ENCODE measurements at places on chromosomes 6 and 20.

DNA sequence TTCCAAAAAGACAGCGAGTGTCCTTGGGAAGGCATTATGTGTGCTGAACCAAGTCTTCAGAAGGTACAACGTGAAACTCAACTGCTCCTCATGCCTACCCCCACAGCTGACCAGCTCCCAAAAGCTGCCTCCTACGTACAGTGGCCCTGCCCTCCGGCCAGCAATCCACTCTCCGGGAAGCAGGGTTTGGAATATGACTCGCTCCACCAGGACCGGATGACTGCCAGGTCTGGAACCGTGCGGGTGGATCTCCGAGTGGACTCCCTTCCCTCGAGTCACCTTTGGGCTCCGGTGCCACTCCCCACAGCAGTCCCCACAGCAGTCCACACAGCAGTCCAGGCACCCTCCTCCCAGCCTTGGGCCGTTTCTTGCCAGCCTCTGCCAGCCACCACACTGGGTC lies 4.3 kb downstream of the ZBTB46 start:
- DNase-seq: no peak

- DNase-seq: no peak
These were observed 157.0 kb downstream of the MRPL14 start for GRCh38 chr6:43970068-43970912.

DNA sequence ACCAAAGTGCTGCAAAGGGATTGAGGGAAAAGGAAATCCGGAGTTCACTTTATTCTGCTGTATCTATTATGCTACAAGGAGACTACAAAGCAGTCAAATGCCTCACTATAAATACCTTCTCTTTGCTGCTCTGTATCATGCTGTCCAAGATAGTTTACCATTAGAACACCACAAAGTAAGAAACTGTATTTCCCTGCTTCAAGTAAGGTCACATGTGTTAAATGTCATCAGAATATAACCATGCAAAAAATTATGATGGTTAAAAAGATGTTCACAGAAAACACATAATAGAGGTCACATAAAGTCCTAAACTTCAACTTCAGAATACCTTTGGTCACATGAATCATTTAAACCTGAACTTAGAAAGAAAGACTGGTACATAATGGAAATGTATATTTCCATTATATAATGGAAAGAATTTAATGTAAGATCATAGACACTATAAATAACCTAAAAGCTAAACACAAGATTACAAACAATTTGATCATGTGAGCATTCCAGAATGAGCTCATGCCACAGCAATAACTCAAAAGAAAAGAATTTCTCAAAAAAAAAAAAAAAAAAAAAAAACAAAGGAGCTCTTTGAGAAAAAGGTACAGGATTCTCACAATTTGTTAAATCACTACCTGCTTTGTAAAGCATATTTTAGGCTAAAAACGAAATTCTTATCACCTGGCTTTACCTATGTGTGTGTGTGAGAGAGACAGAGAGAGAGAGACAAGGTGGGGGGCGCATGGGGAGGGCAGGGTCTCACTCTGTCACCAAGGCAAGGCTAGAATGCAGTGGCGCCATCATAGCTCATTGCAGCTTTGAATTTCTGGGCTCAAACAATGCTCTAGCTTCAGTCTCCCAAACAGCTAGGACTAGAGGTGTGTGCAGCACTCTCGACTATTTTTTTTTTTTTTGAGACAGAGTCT lies 58.7 kb downstream of the KIF13A start:
- no peak for DNase-seq

GRCh38 chr20:51647674-51648570 lies 105.4 kb upstream of the NFATC2 start:
- DNase-seq: no peak

DNA sequence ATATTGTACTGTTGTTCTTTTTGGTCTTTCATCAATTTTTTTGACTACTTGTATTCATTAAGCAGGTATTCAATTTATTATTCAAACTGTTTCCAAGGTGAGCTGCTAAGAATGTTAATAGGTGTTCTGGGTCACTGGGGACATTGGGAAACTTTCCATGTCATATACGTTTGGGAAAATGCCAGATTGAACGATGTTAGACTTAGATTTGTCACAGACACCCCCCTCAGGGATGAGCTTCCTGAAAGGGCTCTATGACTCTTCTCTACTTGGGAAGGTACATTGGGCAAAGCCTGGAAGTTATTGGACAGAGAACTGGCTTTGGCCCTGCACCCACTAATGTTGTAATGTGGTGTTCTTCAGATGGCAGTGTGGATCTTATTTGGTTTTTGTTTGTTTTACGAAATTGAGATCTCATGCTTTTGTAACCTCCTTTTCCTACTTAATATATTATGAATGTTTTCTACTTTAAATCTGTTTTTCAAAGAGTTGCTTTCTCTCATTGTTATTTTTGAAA lies 42.1 kb downstream of the PLCB4 start:
- DNase-seq: no peak

GRCh38 chr20:5548902-5549599 lies 201.2 kb upstream of the SHLD1 start:
- no peak for DNase-seq

DNA sequence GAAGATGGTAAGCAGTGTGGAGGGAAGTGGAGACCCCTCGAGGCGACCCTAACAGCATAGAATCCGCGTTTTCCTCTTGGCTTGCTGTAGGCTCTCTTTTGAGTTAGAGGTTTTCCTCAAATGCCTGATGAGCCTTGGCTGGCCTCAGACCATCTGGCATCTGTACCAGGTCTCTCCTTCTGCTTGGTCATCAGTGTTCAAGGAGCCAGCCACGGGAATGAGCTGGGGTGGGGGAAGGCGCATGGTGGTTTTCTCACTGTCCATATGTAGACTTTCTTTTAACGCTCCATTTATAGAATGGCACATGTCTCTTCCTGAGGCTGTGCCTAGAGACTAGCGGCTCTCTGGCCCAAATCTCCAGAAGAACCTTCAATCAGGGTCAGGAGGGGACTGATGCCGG lies 8.1 kb upstream of the GUCA1A start:
- no peak for DNase-seq

DNA sequence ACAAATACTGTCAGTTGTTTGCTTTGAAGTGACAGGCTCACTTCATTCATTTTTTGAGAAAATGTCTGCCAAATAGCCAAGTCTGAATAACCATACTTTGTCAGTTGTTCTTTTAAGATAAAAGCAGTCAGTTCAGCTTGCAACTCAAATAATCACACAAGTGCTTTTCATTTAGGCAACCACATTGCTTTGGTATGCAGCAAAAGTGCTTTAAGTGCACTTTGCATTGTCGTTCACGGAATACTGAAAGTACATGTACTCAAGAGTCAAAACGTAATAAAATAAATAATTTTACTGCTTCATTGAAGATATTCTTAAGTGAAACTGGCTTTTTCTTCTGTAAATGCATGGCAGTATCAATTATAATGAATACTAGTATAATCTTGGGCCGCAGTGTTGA lies 107.2 kb downstream of the MMS22L start:
- DNase-seq: no peak

DNA sequence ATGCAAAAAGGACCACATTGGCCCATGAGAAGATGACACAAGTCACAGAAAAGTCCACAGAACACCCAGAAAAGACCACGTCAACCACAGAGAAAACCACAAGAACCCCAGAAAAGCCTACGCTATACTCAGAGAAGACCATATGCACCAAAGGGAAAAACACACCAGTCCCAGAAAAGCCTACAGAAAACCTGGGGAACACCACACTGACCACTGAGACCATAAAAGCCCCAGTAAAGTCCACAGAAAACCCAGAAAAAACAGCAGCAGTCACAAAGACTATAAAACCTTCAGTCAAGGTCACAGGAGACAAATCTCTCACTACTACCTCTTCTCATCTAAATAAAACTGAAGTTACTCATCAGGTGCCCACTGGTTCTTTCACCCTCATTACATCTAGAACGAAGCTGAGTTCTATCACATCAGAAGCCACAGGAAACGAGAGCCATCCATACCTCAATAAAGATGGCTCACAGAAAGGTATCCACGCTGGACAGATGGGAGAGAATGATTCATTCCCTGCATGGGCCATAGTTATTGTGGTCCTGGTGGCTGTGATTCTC lies 11.2 kb downstream of the MUCL3 start:
- DNase-seq: no peak

- no peak for DNase-seq
These were observed 58.4 kb upstream of the RNF217 start for GRCh38 chr6:124903797-124904196.

DNA sequence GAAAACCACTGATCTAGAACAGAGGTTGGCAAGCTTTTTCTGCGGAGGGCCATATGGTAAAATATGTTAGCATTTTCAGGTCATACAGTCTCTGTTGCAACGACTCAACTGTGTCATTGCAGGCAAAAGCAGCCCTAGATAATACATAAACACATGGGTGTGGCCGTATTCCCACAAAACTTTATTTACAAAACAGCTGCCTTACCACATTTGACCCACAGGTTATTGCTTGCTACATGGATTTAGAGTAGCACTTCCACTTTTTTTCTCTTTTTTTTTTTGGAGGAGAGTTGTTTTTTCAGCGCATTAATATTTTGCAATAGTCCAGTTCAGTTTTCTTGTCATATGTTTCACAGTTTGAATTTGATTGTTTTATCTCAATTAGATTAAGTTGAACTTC lies 2.5 kb upstream of the IGF2R start:
- DNase-seq: no peak

DNA sequence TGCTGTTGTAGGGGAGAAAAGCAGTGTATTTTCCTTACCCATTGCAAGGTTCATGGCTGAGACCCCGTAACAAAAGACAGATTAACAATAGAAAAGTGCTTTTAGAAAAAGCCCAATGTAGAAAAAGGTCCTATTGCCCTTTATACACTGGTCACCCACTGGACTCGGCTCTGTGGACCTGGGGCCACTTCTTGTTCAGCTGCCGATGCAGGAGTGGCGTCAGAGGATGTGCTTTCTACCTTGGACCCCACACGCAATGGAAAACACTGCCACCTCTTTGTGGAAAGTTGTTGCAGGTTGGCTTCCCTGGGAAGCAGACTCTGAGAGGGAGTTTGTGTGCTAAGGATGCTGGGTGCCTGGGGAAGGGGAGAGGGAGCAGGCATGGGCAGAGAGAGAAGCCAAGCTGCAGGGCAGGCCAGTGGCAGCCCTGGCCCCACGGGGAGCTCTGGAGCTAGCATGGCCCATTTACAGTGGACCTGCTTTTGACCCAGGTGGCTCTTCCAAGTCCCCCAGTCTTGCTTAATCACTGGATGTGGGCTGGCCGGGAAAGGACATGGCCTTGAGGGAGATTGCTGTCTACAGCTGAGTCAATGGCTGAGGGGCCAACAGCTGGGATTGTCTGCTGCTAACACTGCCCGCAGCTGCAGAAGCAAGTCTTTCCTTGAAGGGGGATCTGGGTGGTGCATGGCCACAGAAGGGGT lies 142.9 kb downstream of the CDC5L start:
- no peak for DNase-seq

DNA sequence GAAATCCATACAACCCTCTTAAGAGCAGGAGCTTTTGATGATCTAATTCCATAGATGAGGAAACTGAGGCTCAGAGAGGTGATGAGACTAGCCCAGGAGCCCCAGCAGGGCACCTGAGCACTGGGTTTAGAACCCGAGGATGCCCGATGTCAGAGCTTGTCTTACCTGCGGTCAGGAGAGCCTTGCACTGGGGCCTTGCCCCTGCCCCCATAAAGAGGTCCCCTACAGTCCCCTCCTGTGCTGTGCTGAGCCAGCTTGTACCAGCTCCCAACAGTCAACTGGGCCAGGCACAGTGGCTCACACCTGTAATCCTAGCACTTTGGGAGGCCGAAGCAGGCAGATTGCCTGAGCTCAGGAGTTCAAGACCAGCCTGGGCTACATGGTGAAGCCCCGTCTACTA lies 58.6 kb downstream of the RIPOR3 start:
- DNase-seq: no peak

- no peak for DNase-seq
These were observed 225 bp downstream of the MAP3K5 start for GRCh38 chr6:136792095-136792409.

GRCh38 chr6:2396042-2396657 lies 150.7 kb upstream of the GMDS start:
- no peak for DNase-seq

GRCh38 chr6:34125939-34126338 lies 19.9 kb downstream of the GRM4 start:
- DNase-seq: no peak

- no peak for DNase-seq
These were observed 84.1 kb downstream of the TNFAIP3 start for GRCh38 chr6:137951064-137951597.

GRCh38 chr6:33787346-33787953 lies 1.5 kb downstream of the LEMD2 start:
- DNase-seq: no peak

GRCh38 chr6:93889713-93890112 lies 470.4 kb upstream of the EPHA7 start:
- no peak for DNase-seq

DNA sequence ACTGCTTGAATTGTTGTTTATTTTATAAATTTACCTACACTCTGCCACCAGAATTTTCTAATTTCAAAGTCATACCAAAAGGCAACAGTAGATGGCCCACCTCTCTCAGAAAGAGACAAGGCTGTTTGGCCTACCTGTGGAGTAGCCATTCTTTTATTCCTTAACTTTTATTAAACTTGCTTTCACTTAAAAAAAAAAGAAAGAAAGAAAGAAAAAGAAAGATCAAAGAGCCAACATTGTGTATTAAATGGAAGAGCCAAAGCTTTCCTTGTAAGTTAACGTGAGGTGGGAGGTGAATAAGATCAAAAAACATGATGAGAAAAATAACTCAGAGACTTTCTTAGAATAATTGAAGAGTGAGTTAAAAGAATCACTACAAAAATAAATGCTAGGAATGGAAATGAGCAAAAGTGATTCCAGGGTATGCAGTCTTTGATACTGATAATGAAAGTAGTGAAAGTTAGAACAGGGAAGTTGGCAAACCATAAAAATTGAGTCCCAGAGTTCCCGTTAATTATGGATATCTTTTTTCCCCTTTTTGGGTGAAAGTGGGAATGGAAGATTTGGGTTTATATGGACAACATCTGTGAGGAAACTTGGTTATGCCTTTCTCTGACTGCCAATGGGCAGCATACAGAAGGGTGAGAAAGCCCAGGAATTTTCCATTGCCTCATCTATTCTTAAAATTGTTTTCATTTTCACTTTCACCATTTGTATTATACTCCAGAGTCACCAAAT lies 35.9 kb upstream of the MYB start:
- no peak for DNase-seq

DNA sequence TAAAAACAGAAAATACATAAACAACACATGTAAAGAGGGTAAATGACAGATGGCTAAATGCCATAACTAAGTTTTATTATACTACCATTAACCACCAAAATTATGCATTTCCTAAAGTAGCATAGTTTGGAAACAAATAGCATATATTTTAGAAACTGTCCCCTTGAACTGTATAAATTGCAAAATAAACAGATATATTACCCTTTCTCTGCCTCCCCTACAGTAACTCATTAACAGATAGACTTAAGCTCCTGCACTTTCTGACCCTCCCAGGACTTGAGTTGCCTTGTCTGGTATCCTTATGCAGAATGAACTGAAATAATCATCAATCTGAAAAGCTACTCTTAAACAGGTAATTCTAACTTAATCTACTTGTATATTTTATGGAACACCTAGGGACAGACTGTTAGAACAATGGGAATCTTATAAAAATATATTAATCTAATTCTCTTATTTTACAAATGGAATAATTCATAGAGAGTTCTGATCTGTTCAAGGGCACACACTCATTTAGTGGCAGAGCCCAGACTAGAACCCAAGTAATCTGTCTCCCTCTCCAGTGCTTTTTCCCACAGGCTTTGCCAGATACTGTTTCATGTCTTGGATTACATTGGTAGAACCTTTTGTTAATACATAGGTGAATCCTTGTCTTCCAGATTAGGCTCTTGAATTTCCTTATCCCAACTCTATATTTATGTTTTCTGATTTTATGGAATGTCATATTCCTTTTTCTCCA lies 50.6 kb upstream of the LOC128125822 start:
- DNase-seq: no peak
